ENCODE measurements at places on chromosomes 7 and 10.

GRCh38 chr7:116216956-116217571 is 6.7 kb downstream of the TES start:
- no peak for DNase-seq

GRCh38 chr10:35079763-35080162 is 10.4 kb downstream of the CUL2 start:
- peak; percentile 36 for DNase-seq

DNA sequence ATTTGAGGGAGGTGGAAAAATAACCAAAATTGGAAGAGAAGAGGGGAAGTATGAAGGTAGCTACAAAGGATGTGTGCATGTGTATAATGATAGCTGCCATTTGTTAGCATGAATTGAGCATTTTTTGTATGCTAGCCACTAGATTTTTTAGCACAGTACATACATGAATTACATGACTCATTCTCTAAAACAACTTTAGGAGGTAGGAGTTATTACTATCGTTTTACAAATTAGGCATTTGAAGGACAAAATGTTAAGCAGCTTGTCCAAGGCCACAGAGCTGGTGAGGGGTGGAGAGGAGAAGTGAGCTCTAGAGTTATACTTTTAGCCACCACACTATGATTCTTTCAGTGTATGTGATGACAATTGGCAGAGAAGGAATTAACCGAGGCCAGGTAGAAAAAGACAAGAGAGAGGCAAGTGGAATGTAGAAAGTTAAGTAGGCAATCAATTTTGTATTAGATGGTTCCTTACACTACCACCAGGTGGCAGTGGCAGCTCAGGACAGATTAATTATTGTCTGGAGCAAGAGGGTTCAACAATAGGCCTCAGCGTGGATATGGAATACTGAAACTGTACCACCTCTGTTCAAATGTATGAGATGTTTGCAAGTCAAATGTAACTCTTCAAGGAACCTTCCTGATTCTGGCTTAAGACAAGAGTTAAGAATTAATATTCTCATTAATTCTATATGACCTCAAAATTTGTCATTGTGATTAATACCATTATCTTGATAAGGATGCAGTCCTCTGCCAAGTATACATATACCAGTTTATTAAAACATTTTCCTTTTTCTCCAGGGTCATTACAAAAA is 128.0 kb downstream of the MBL2 start:
- DNase-seq: no peak

GRCh38 chr7:78563191-78563590 is 764.6 kb downstream of the PHTF2 start:
- no peak for DNase-seq

DNA sequence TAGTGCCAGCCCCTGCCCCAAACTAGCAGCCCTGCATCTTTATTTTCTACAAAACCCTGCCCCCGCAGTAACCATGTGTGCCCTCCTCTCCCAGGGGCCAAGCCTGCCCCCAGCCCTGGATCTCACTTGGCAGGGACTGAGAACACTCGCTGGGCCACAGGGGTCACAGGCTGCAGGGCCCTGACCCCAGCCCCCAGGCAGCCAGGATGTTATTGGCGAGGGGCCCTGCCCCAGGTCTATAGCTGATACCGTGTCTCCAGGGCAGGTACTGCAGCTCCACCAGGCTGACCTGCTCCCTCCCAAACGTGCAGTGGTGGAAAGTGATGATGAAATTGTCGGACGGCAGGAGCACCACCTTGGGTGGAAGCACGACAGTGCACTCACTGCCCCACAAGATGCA is 35.9 kb upstream of the TUBB8 start:
- DNase-seq: no peak

GRCh38 chr10:43943818-43944360 is 295.2 kb upstream of the ZNF32 start:
- no peak for DNase-seq

DNA sequence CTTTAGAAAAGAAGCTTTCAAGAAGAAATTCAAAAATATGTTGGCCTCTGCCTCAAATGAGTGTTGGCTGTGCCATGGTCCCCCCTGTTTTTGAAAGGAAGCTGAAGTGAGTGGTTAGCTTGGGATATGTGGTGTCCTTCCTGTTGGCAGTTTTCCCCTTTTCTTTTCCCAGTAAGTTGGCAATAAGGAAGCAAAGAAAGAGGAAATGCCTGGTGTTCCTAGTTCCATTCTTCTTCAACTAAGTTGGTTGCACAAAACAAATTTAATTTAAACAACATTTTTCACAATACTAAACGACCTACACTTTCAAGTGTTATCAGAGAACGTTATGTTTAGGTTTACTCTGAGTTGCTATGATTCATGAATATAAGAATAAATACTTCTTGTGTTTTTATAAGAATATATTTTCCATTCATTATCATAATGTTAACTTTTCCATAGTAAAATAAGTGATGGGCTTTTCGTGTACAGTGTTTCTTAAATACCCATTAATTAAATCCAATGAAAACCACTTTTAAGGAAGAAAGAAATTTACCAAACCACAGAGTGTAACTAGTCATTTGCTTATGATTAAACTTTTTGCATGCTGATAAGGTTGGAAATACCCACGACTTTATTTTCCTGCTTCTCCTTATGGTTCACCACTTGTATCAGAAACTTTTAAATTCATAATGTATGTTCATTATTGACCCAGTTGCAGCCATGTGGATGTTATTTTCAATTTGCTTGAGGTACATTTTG is 7.7 kb downstream of the HDAC9 start:
- no peak for DNase-seq

- DNase-seq: no peak
Measured at GRCh38 chr10:68628576-68629127, 68.5 kb downstream of the TET1 start.

DNA sequence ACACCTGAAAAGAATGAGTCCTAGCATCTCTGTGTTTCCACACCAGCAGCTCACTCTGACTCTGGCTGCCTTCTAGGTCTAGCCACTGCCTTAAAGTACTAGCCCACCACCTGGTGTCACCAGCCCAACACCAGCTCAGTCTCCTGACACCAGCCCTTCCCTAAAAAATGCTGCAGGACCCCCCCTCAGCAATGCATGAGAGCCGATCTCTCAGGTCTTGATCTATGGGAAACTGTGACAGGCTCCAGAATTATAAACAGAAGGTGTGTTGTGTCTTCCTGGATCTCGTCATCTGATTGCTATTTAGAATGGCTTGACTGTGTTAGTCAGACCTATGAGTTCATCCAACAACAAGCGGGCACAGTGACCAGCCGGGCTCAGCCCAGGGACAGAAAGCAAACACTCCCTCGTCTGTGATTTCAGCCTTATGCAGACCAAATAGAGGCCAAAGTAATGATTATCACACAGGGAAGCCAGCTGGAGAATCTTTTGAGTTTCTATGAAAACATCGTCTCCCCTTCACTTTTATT is 66.6 kb downstream of the CUBN start:
- no peak for DNase-seq

- no peak for DNase-seq
Measured at GRCh38 chr10:121608469-121609190, 10.4 kb upstream of the FGFR2 start.

GRCh38 chr10:73872190-73872710 is 2.1 kb downstream of the CAMK2G start:
- DNase-seq: no peak

GRCh38 chr7:153370092-153370491 is 610.5 kb downstream of the ACTR3B start:
- DNase-seq: no peak

Measured in fibroblast of skin of left biceps (primary cell).